ENCODE measurements at places on chromosomes 6 and 20. TPM values are rescaled to one million over a fixed set of nuclear protein-coding genes. Genes with fewer than 3 reads are reported as not detected.

GATA5 gene
- polyA plus RNA-seq, result 19.0 TPM

DNA sequence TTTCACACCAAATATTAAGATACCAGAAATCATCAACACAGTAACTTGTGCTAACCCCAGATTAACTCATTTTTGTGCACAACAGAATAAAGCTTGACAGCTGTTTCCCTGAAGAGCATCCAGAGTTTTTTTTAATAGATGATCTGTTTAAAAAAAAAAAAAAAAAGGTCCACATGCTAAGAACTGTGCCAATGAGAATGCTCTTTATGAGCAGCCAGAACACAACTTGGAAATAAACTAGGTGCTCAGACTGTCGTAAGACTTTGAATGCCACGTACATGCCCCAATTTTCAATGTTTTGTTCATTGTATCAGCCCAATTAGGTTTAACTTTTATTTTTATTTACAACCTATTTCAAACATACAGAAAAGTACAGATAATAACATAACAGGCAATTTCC, 47.3 kb downstream of the STAU1 start:
- DNase-seq, result no peak

KIF25 gene
- 1.1 TPM for polyA plus RNA-seq

DNA sequence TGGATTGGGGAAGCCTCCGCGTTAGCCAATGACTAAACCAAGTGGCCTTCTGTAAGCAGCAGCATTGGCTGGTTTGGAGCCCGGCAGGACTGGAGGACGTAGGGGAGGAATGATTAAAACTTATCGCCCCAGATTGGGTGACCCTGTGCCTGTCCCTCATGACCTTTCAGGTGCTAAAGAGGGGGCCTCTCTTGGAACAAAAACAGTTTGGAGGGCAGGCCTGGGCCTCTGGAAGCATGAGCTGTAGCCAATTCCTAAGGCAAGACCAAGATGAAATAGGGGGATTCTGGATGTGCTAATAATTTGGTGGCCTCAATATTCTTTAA, 1.4 kb downstream of the GMPR start:
- no peak for DNase-seq

- no peak for DNase-seq
Measured at GRCh38 chr6:160298121-160298520, 39.5 kb upstream of the SLC22A2 start.

DNA sequence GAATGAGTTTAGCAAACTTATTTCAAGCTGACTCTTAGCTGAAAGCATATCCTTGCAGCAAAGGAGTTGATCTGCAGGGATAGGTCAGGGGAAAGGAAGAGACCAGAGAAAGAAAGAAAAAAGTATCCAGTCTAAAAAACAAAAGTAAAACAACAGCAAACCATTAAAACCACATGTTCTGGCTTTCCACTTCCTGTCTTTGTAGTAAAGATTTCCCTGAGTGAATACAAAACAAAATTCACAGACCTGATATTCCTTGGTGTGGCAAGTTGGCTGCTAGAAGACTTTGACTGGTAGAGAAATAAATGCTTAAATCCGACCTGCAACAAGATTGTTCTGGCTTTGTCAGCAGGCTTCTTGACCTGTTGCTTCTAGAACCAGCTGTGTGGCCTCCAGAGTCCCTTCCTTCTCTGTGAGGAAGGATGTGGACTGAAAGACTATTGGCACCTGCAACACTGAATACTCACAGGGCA, 23.4 kb upstream of the MCM3 start:
- DNase-seq, result no peak

GRCh38 chr6:36131511-36132245, 1.4 kb downstream of the MAPK13 start:
- peak; percentile 83 for DNase-seq

- DNase-seq, result no peak
Measured at GRCh38 chr6:134223796-134224420, 94.0 kb downstream of the SGK1 start.

DNA sequence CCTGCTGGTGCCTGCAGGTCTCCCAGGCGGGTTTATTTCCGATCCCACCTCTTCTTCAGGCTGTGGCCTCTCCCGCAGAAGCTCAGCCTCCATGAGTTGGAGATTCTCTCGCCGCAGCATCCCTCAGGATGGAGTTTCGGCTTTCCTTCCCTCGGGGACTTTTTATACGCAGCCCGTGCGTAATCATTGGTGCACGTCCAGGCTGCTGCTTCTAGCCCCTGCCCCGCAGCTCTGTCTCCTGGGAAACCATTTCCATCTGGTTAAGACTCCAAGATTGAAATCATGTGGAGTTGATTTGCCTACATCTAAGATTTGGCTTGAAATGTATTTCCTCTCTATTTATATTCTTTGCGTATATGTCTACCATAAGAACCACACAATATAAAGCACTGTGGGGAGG, 46.7 kb upstream of the CARMIL1 start:
- peak; percentile 18 for DNase-seq

All from testis (tissue), 5 donors.